HCT116 (cell line): ENCODE measurements at places on chromosomes 16 and 17.

GRCh38 chr17:10532026-10532425, 13.7 kb upstream of the MYH1 start:
- no peak for DNase-seq

GRCh38 chr17:72943826-72944689, 148.4 kb downstream of the SLC39A11 start:
- DNase-seq = no peak

DNA sequence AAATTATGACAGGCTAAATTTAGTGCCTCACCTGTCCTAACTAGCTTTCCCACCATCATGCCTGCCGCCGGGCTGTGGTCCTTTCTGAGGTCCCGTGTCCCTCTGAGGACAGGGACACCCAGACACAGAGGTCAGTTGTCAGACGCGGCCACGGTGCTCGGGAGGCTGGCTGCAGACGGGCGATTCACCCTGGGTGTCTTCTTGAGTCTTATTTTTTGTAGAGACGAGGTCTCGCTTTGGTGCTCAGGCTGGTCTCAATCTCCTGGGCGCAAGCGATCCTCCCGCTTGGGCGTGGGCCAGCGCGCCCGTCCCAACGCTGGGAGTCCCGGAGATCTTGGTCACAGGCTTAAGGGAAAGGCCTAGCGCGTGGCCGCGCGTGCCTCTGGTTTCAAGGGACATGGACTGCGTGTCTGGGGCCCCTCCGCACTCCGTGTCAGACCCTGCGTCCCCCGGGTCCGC, 797 bp upstream of the RAB11FIP3 start:
- DNase-seq = no peak

GRCh38 chr17:71409712-71410111, 711.1 kb upstream of the SOX9 start:
- DNase-seq = no peak
